ENCODE measurements at places on chromosomes 16 and 17. TPM values are rescaled to one million over a fixed set of nuclear protein-coding genes. Genes with fewer than 3 reads are reported as not detected.

KRTAP2-1 gene
- not detected for total RNA-seq

CD300H gene
- total RNA-seq, result 0.43 TPM

TBC1D3K gene
- total RNA-seq, result not detected

TP53TG3B gene
- not detected for total RNA-seq

KRTAP1-1 gene
- not detected for total RNA-seq

YBX2 gene
- 0.40 TPM for total RNA-seq

SLC35B1 gene
- 90.8 TPM for total RNA-seq
